ENCODE measurements at places on chromosomes 13 and 19.

GRCh38 chr13:91370501-91370900 lies 23.0 kb downstream of the MIR17HG start:
- DNase-seq, result no peak

DNA sequence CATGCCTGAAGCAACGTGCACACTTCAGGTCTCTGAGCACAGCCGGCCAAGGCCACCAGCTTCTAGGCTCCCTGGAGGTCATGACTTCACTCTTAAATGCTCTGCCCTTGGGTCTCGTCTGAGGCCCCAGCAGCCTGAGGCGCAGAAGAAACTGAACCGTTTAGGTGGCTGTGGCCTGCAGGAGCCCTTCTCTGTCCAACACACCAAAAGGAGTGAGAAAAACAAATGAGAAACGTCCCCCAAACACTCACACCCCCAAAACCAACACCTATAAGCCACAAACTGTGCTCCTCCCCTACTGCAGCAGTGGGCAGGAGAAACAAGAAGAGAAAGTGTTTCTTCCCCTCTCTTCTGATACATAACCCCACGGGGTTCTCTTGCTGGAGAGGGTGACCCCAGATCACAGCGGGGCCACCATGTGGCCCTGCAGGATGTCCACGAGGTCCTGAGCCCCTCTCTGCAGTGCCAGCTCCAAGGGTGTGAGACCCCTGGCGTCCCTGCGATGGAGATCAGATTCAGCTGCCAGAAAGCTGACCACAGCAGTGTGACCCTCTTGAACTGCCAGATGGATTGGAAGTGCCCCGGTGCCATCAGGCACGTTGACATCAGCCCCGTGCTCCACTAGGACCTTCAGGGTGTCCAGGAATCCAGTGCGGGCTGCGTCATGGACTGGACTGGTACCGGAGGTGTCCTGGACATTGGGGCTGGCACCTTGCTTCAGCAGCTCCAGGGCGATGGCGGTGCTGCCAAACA lies 1.0 kb upstream of the KRI1 start:
- no peak for DNase-seq

GRCh38 chr19:19445911-19446361 lies 40.5 kb downstream of the GATAD2A start:
- DNase-seq, result no peak

- no peak for DNase-seq
These were observed 2.2 kb downstream of the RPS11 start for GRCh38 chr19:49498475-49498874.

GRCh38 chr13:113612607-113613006 lies 28.1 kb downstream of the TFDP1 start:
- DNase-seq, result no peak

DNA sequence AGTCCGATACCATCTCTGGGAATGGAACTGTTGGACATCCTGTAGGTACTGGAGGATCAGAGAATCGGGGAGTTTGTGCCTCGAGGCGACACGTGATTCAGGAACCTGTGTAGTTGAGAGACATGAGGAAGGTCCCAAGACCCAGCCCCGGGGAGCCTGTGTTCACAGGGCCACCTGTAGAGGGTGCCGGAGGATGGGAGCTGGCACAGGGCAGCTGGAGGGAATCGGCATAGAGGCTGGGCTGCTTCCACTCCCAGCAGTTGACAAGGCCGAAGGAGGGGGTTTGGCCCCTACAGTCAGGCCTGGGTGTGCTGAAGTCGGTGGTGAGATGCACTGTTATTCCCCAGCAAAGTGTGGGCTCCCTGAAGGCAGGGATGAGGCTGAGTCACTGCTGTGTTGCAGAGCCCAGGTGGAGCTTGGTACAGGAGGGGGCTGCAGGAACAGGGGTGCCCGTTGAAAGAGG lies 2.5 kb upstream of the ISYNA1 start:
- no peak for DNase-seq

- DNase-seq, result peak; percentile 27
These were observed 42.9 kb downstream of the C13orf46 start for GRCh38 chr13:113930671-113931637.

DNA sequence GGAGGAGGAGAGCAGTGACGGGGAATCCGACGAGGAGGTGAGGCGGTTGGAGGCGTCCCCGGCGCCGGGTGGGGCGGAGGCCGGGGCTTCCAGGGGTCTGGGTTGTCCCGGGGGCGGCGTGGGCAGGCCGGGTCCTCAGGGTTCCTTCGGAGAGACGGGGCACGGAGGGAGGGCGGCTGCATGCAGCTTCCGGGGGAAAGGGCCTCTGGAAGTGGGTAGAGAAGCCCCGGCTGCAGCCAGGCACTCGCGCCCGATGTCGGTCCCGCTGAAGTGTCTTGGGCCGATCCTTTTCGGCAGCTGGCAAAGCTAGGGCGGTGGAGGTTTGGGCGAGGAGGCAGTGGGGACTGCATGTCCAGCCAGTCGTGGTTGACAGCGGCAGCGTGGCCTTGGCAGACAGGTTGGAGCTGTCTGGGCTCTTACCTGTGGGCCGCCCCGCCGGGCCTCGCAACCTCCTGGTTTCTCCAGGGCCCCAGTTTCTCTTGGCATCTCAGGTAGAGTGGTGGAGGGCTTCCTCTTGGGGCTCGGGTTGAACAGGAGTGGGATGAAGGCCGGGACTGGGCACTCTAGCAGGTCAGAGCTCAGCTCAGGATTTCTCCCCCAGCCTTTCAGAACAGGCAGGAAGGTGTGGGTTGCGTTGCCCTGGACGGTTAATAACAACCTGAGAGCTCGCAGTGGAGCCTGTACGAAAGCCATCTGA lies 690 bp downstream of the KMT2B start:
- peak; percentile 51 for DNase-seq

GRCh38 chr19:56594783-56595547 lies at the start of gene ZNF71:
Gene ZNF71 (plus strand): TSS chr19:56595302. CDS start chr19:56601559, 6,257 bp downstream.
- DNase-seq, result peak; percentile 83

- DNase-seq, result peak; percentile 43
These were observed at the start of gene EBI3 for GRCh38 chr19:4229179-4229931. Gene EBI3 (plus strand): TSS chr19:4229523. CDS start chr19:4229551, 28 bp downstream.
